ENCODE measurements at places on chromosomes 4 and X.

- no peak for DNase-seq
Observed at GRCh38 chr4:7785017-7785416, 154.6 kb downstream of the AFAP1 start.

DNA sequence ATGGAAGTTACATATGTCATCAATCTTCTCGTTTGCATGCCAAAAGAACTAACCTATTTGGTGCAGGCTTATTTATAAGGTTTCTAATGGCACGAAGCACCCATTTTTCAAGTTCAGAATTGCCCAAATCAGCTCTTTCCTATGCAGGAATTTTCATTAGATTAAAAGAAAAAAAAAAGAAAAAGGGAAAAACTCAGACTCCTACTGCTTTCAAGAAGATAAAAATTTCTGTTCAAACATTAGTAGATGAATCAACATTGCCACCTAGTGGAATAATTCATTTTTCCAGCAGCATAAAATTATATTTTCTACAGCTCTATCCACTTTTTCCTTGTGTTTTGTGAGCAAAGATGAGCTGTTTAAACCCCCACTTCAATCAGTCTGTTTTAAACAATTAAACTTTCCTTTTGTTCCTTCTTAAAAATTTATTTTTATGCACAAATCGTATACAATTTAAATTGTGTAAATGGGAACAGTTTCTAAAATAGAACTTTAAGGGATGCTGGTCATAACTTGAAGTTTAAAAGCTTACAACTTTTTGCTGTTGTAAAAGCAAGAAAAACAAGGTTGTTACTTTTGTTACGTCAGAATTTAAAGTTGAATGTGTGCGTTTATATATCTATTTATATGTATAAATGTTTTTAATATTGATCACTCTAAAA, 309.9 kb downstream of the ARAP2 start:
- peak; percentile 50 for DNase-seq

DNA sequence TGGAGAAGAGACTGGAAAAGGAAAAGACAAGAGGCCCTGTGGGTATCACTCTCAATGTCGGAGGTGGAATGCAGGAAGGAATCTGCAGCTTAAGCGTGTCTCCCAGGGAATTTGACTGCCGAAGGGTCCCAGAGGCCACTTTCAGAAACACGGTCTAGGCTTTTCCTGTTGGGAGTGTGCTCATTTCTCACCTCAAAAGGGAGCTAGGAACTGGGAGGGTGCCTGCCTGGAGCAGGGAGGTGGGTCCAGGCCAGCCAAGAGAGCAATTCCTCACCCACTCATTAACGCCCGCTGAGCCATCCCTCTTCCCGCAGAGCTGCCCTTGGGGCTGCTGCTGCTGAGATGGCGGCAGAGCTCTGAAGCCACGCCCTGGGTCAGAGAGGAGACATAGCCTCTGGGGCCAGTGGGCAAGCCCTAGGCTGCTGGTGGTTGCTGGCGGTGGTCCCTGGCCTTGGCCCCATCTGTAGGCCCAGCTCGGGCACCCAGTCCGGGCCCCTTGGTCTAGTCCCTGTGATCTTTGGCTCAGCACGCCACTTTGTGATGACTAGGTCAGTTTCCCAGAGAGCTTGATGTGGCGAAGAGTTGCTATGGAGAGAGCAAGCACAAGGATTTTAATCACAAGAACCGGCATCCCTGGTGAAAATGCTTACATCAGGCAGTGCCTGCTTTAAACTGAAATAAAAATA, 4.1 kb downstream of the ZNF185 start:
- no peak for DNase-seq

- no peak for DNase-seq
Observed at GRCh38 chr4:4577359-4577875, 35.6 kb upstream of the STX18 start.

DNA sequence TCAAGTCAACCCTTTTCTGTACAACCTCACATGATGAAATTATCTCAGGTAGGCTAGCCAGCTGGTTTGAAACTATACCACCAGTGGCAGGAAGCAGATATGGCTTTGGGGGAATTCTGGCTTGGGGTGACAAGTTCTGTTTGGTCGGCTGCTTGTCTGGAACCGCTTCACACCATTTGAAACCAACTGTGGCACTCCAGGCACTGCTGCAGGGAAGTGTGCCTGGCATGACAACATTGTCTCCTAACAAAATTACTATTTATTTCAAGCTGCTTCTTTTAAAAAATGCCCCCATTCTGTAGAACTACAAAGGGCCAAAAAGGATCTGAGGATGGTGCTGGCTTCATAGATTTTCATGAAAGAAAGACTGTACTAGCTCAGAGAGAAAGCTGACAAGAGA, 37.1 kb upstream of the GPM6B start:
- no peak for DNase-seq

DNA sequence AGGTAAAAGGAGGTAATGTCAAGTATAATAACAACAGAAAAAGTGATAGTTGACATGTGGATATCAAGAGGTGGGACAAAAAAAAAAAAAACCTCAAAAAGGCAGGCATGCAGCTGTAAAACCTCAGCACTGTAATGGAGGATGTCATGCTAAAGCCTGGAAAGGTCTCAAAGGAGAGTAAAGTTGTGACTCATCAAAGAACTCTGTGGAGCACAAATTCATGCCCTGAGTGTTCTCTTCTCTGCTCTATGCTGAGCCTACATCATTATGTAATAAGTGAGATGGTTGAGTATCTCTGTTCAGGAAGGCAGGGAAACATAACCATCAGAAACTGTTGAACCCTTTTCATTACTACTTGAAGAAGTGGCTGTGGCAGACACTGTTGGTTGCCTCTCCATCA, 597.8 kb downstream of the BCOR start:
- no peak for DNase-seq

- no peak for DNase-seq
Observed at GRCh38 chrX:107708762-107709161, 66.8 kb downstream of the TSC22D3 start.

- DNase-seq: no peak
Observed at GRCh38 chrX:23228454-23228853, 106.2 kb upstream of the PTCHD1 start.

- DNase-seq: no peak
Observed at GRCh38 chr4:122536001-122536400, 79.5 kb upstream of the IL2 start.

GRCh38 chr4:150251752-150252190, 173.5 kb downstream of the DCLK2 start:
- no peak for DNase-seq

GRCh38 chr4:37798616-37799015, 27.9 kb upstream of the PGM2 start:
- no peak for DNase-seq

DNA sequence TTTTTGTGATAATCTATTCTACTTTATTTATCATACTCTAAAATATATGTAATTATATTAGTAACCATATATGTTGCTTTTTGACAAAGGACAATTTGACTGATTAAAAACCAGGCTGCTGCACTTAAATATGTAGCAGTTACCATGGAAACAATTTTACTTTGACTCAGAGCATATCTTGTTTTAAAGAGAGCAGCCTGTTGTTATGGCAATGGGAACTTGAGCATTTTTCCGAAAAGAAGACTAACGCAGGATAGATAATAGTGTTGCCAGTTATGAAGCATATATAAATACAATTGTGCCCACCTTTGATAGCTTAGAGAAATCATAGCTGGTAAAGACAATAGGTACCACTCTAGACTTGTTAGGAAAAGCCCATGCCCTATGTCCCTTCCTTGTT, 283.0 kb downstream of the GASK1B start:
- no peak for DNase-seq

DNA sequence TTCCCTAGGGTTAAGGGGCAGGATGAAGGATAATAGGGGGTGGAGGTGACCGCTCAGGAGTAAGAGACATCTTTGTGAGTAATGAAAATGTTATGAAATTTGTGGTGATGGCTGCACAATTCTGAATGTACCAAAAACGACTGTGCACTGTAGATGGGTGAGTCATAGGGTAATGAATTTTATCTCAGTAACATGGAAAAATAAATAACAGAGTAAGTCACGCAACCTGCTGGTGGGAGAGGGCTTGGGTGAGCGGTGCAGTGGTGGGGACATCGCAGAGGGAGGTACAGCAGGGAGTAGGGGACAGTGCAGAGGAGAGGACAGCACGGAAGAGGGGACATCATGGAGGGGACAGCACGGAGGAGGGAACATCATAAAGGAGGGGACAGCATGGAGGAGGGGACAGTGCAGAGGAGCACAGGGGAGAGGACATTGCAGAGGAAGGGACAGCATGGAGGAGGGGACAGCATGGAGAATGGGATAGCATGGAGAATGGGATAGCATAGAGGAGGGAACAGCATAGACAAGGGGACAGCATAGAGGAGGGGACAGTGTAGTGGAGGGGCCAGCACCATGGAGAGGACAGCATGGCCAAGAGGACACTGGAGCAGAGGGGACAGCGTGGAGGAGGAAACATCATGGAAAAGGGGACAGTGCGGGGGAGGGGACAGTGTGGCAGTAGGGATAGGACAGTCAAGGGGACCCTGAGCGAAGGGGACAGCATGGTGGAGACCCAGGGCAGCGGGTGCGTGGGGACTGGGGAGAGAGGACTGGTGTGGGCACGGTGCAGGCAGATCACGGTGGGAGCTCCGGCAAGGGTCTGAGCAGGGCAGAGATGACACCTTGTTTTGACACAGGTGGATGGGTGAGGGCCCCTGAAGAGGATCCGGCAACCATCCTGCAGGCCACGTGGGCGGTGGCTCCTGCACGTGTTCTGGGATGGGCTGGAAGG, 68.5 kb upstream of the MXD4 start:
- DNase-seq: no peak

DNA sequence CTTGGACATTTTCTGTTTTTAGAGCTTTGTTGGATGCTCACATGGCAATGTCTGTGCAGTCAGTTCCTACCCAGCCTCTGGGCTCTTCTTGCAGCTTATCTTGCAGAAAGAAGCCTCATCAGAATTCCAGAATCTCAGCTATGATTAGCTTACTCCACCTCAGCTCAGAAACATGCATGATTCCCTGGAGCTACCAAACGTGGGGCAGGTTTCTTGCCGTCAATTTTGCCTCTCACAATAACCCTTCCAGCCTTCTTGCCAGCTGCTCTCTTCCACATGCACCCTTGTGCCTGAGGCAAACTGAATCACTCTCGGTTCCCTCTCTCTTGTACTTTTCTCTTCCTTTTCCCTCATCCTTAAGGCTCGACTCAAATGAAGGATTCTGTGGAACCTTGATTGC, 141.4 kb downstream of the PTTG2 start:
- no peak for DNase-seq

GRCh38 chr4:65193985-65194384, 476.3 kb downstream of the EPHA5 start:
- no peak for DNase-seq

- no peak for DNase-seq
Observed at GRCh38 chr4:21882051-21882839, 66.3 kb downstream of the KCNIP4 start.

- DNase-seq: no peak
Observed at GRCh38 chrX:47093248-47093647, 15.0 kb downstream of the RGN start.

DNA sequence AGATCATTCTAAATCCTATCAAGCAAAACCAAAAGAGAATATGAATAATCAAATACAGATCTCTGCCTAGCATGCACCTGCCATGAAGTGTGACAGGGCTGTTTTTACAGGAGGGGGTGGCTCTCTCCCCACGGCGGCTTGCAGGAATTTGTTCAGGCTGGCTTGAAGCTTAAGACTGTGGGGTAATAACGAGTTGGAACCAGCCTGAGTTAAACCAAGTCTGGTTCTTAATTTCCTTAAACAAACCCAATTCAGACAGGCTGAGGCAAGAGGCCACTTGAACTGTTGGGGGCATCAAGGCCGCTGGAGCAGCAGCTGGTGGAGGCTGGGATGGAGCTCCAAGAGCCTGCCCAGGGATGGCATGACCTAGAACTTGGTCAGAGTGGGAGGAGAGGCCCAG, 45.1 kb upstream of the LGI2 start:
- no peak for DNase-seq

DNA sequence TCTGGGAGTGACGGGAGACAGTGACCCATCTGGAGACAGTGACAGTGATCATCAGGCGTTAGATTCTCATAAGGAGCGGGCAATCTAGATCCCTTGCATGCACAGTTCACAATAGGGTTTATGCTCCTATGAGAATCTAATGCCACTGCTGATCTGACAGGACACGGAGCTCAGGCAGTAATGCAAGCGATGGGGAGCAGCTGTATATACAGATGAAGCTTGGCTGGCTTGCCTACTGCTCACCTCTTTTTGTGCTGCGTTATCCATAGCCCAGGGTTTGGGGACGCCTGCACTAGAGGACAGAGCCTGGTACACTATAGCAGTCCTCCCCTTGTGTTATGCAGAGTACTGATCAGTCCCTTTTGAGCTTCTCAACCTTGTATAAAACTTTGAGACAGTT, 23.5 kb downstream of the NFKB1 start:
- DNase-seq: no peak

DNA sequence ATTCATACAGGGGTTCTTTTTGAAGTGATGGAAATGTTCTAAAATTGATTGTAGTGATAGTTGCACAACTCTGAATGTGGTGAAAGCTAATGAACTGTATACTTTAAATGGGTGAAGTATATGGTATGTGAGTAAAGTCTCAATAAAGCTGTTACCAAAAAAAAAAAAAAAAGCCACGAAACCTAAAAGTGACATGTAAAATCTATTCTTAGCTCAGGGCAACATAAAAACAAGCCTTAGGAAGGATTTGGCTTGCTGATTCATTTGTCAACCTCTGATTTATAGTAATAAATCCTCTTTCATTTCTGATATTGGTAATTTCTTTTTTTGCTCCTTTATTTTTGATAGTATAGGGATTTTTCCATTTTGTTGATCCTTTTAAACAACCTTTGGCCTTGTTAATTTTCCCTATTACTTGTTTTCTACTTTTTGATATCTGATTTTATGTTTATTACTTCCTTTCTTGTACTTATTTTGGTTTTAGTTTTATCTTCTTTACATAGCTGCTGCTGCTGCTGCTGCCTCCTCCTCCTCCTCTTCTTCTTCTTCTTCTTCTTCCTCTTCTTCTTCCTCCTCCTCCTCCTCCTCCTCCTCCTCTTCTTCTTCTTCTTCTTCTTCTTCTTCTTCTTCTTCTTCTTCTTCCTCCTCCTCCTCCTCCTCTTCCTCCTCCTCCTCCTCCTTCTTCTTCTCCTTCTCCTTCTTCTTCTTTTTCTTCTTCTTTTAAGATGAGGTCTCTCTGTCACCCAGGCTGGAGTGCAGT, 79.4 kb downstream of the ADGRG4 start:
- no peak for DNase-seq
